Renal cortex interstitium (tissue), 15 donors: ENCODE measurements at places on chromosomes 1 and 21.

DNA sequence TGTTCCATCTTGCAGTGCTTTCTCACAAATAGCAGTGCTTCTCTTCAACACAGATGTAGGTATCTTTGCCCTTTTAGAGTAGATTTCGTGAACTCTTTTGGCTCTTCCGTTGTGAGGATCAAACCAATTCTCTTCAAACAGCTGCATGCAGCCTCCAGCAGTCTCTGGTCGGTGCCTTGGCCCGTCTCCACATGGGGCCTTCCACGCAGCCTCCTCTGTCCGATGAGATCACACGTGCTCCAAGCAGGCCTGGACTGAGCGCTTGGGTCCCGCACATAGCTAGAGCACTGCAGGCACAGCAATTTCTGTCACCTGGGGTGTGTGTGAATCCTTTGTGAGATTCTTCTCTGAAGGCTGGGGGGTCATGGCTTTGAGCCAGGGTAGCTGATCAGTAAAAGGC lies 82.8 kb upstream of the KCNE2 start:
- no peak for DNase-seq

GRCh38 chr1:111515291-111516004 lies 12.0 kb upstream of the ADORA3 start:
- DNase-seq = no peak

DNA sequence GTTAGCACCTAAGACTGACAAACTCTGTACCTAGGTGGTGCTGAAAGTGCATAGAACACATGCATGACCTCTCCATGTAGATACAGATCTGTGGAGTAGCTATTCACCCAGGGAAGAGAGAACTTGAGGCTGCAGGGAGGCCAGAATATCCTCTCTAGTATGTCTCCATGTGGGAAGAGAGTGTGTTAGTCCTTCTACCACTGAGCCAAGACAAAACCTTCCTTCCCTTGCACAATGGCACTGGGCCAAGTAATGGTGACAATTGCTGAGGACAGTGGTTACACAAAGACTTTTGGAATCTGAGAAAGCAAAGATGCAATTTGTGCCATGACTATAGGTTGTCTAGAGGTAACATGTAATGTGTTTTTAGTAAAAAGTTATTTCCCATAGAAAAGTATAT lies 52.3 kb downstream of the C1orf198 start:
- no peak for DNase-seq

- no peak for DNase-seq
Measured at GRCh38 chr1:110616587-110616986, 10.4 kb upstream of the KCNA2 start.

DNA sequence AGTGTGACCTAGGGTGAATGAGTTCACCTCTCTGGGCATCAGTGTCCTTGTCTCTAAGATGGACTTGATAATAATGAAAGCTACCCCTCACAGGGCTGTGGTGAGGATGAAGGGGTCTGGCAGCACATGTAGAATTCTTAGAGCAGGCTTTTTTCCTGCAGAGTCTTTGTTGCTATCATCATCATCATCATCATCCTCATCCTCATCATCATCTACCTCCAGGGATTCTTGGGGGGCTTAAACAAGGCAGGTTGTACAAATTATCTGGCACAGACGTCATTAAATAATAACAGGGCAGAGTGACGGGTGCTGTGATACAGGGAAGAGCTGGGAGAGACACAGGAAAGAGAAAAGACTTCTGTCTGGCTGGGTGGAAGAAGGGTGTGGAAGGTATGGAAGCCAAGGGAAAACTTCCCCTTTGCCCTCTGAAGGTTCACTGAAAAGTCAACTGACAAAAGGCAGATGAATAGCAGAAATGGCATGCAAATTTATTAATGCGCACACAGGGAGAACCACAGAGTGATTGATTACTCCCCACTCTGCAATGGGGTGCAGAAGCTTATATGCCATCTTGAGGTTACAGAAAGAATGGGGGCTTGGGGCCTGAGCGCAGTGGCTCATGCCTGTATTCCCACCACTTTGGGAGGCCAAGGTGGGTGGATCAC lies 17.0 kb upstream of the SLC2A1 start:
- DNase-seq = no peak

DNA sequence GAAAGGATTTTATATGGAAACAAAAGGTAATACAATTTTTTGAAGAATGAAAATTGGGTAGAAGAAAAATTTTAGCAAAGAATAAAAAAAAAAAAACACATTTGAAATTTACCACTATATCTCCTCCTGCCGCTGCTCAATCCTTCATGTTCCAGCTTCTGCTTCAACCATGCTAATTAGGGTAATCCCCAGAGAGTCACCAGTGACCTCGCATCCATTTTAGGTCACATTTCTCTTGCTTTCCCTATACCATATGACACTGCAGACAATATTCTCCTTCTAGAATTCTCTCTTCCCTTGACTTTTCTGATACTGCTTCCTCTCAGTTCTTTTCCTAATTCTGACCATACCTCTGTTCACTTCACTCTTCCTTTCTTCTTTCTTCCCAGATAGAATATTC lies 237.1 kb downstream of the USH2A start:
- DNase-seq = no peak

DNA sequence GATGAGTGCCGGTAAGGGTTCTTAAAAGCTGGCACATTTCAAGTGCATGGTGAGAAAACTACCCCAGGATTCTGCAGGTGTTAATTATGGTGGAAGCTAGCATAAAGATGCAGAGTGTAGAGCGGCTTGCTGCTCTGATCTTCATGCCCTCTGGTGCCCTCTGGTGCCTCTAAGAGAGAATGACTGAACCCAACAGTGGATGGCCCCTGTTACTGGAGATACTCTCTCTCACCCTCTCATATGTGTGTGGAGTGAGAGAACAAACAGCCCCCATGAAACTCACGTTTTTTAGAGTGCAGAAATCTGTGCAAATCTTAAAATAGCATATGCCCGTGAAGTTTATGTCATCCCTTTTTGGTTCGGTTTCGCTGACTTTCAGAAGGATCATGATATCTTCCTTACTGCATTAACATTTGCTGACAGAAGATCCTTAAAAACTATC lies 90.0 kb downstream of the GRIK1 start:
- DNase-seq = peak; percentile 33

GRCh38 chr1:143720087-143721023 lies 251.4 kb downstream of the FAM72C start:
- DNase-seq = no peak

- DNase-seq = no peak
Measured at GRCh38 chr1:88350648-88351047, 333.4 kb upstream of the PKN2 start.

GRCh38 chr21:25967181-25967900 lies 203.2 kb downstream of the APP start:
- DNase-seq = no peak

GRCh38 chr1:7634546-7635240 lies 136.4 kb upstream of the VAMP3 start:
- DNase-seq = no peak

- DNase-seq = no peak
Measured at GRCh38 chr1:204102739-204103430, 30.0 kb downstream of the SOX13 start.

- no peak for DNase-seq
Measured at GRCh38 chr1:42422737-42423136, 33.1 kb downstream of the ZMYND12 start.

DNA sequence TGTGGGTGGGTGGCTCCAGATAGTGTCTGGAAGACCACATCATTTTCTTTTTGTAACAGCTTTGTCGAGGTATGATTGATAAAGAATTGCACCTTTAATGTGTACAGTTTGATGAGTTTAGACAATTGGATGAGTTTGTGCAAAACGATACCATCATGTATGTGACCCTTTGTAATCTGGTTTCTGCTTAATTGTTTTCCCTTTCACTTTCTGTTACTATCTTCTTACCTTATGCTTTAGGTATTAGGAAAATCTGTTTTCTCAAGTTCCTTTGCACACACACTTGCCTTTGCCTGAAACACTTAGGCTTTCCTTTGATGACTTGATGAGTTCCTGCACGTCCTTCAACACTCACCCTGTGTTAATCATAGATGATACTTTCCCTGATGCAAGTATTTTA lies 6.8 kb downstream of the OR10Z1 start:
- DNase-seq = no peak

GRCh38 chr1:233700338-233700737 lies 86.4 kb downstream of the KCNK1 start:
- DNase-seq = no peak

DNA sequence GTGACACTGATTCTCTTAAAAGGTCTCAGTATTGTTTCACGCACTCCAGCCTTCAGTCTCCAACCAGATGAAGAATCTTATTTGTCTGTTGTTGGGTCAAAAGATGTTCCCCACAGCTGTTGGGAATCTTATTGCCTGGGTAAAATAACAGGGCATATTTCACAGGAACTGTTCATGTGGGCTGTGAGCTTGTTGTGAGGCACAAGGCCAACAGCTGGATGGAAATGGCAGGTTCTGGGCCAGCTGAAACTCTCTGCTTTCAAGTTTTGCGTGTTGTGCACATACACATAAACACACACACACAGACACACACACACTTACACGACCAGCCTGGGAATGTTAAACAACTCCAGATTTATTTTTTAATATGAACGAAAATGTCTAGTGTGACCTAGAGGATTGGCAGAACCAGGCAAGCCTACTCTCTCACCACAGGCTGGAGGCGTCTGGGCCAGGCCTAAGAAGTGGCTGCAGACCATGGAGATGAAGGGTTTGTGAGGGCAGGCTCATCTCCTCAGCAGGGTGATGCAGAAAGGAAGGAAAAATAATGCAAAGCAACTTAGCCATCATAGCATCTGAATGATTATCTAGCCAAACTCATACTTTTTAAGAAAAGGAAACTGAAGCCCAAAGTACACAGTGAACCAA lies 357.0 kb downstream of the TTLL7 start:
- DNase-seq = no peak

- DNase-seq = no peak
Measured at GRCh38 chr21:31671931-31672330, 12.4 kb downstream of the SOD1 start.

DNA sequence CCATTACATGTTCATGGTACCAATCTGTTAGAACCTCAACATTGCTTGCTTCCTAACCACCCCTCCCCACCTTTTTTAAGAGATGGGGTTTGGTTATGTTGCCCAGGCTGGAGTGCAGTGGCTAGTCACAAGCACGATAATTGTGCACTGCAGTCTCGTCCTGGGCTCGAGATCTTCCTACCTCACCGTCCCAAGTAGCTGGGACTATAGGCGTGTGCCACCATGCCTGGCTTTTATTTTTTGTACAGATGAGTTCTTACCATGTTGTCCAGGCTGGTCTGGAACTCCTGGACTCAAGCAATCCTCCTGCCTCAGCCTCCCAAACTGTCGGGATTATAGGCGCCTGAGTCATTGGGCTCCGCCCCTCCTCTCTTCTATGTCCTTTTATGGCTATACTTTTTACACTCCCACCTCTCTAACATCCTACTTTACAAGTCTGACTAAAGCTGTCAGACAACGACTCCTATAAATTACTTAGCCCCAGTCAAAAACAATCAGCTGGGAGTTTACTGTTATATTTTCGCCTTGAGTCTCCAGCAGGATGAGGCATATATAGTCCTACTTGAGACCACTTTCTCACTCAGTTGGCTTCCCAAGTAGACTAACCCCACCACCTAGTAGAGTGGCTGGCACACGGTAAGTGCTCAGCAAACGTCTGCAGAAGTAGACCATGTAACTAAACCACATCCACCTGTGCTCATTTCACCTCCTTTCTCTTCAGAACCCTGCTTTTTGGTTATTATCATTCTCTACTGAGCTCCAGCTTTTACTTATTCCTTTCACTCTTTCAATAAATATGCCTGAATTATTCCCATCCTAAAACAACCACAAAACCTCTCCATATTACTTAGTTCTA lies 13.8 kb downstream of the ENSA start:
- DNase-seq = no peak

DNA sequence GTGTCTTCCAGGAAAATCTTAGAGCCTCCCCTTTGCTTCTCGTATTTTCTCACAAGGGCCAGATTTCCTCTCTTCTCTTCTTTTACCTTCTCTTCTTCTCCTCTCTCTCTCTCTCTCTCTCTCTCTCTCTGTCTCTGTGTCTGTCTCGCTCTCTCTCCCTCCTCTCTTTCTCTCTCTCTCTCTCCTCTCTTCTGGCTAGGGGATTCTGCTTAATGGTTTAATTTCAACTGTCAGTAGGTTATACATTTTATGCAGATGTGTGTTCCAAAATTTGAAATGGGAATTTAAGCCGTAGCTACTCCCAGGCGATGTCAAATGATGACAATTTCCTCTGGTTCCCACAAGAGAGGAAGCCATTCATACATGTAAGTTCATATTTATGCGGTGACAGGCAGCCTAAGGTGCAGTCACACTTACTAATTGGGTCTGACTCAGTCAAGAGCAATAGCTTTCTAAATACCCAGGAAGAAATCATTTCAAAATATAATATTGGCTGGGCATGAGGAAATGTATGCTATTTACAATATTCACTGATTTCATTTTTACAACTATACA lies 1.4 kb downstream of the DSCAM start:
- no peak for DNase-seq

GRCh38 chr1:8107897-8108296 lies 81.8 kb upstream of the ERRFI1 start:
- no peak for DNase-seq

GRCh38 chr1:151251656-151252470 lies 2.7 kb upstream of the PSMD4 start:
- peak; percentile 59 for DNase-seq

- no peak for DNase-seq
Measured at GRCh38 chr21:43917515-43918384, 52.7 kb downstream of the AGPAT3 start.

GRCh38 chr1:65577278-65577677 lies 156.8 kb downstream of the LEPR start:
- DNase-seq = no peak

DNA sequence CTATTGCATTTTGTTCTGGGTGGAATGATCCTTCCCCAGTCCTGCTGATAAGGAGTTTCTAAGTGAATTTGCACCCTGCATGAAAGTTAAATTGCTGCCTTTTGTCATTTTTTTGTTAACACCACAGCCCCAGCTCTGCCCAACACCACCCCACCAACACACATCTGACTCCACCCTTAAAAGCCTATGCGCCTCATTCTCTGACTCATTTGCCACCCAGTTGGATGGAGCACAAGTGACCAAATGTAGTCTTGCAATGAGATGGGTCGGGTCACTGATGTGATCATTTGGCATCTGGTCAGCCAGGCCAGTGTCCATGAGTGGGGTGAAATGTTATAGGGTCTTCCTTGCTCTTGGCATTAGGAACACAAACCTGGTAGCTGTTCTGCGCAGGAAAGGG lies 256.8 kb downstream of the KAZN start:
- no peak for DNase-seq

GRCh38 chr1:182397653-182398393 lies 2.6 kb downstream of the TEDDM1 start:
- no peak for DNase-seq
